ENCODE measurements at places on chromosomes 7 and 10. TPM values are rescaled to one million over a fixed set of nuclear protein-coding genes. Genes with fewer than 3 reads are reported as not detected.

DNA sequence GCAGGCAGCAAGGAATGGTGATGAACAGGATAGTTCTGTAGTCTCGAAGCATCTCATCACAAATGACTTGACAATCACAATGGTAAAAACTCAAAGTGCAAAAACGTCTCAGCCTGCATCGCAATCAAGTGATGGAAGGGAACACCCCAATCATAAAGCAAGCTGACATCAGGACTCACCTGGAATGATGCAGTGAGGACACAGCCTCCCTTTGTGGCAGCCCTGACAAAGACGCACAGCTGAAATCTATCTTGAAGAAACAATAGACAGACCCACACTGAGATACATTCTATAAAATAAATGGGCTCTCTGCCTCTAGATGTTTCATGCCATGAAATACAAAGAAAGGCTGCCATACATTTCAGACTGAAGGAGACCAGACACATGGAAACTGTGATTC lies 748.0 kb upstream of the IGFBP3 start:
- no peaks in the 10 kb centered on the region for H3K36me3 ChIP-seq
- no peaks in the 10 kb centered on the region for H3K4me1 ChIP-seq
- H3K27me3 ChIP-seq, result no peaks in the 10 kb centered on the region
- no peak for DNase-seq
- no peak overlapping the region for H3K27ac ChIP-seq

DMBT1 gene
- not detected for total RNA-seq

EVX1 gene
- not detected for total RNA-seq

GRCh38 chr7:26398756-26399509 lies 107.3 kb downstream of the SNX10 start:
- peak overlapping the region; percentile 86 for H3K27ac ChIP-seq
- H3K36me3 ChIP-seq, result no peaks in the 10 kb centered on the region
- H3K4me1 ChIP-seq, result no peaks in the 10 kb centered on the region
- H3K27me3 ChIP-seq, result no peaks in the 10 kb centered on the region
- H3K4me3 ChIP-seq, result peak overlapping the region; percentile 45

DNA sequence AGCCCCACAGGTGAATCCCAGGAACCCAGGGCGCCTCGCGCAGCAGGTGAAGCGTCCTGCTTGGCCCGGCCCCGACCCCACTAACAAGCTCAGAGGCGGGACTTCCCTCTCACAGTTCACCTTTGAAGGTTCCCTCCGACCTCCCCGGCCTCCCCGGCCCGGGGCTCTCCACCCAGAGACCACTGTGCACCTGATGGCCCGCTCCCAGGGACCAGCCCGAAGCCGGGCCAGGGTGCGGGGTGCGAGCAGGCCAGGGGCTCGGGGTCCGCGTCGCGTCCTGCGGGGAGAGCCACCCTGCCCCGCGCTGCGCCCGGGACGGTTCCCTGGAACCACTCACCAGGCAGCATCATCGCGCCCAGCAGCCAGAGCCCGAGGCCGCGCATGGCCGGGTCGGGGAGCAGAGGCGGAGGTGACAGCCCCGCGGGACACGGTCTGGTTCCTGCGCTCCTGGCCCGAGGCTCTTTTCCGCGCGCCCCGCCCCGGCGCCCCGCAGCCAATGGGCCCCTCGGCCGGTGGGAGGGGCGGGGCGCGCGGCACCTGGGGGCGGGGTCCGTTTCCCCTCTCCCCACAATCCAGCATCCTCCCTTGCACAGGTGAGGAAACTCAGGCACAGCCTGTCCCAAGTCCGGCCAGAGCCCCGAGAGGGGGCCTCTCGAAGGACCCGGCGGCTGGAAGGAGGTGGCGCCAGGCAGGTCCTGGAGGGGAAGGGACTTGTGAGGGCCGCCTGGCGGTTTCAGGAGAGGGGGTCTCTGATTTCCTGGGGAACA lies at the start of gene ADAM8:
Gene ADAM8, minus strand, starts transcription at position 434 of the 767 bp plus-strand sequence. Its CDS starts 51 bp downstream, at position 383.
- H3K27me3 ChIP-seq, result no peaks in the 10 kb centered on the region
- H3K4me1 ChIP-seq, result no peaks in the 10 kb centered on the region
- DNase-seq, result no peak
- H3K36me3 ChIP-seq, result no peaks in the 10 kb centered on the region
- H3K27ac ChIP-seq, result no peak within 1 kb of the TSS
- H3K4me3 ChIP-seq, result no peak within 1 kb of the TSS

DNA sequence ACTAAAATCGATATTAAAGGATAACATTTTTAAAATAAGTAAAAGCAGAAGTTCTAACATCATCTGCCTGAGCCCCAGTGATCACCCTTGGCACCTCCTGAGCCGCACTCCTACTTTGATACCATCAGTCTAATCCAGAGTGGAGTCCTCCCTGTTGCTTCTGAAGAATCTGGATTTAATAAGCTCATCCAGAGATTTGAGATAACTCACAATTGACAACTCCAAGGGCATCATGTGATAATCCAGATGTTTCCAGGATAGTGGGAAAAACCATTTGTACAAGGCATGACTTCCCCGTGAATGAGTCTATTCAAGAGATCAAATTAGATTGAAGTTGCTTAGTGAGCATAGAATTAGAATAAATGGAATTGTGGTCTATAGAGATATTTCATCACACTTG lies 475.8 kb upstream of the C7orf33 start:
- no peaks in the 10 kb centered on the region for H3K27me3 ChIP-seq
- H3K4me1 ChIP-seq, result no peaks in the 10 kb centered on the region
- no peak for DNase-seq
- H3K27ac ChIP-seq, result no peak overlapping the region
- H3K36me3 ChIP-seq, result no peaks in the 10 kb centered on the region

GRCh38 chr10:109956454-109957091 lies 33.3 kb upstream of the XPNPEP1 start:
- H3K4me3 ChIP-seq, result no peak overlapping the region
- H3K36me3 ChIP-seq, result no peaks in the 10 kb centered on the region
- no peaks in the 10 kb centered on the region for H3K4me1 ChIP-seq
- H3K27ac ChIP-seq, result no peak overlapping the region

HOXA6 gene
- 15.3 TPM for total RNA-seq

GRCh38 chr10:44468525-44468924 lies 83.6 kb upstream of the CXCL12 start:
- H3K27me3 ChIP-seq, result no peaks in the 10 kb centered on the region
- no peaks in the 10 kb centered on the region for H3K4me1 ChIP-seq
- no peak for DNase-seq
- no peak overlapping the region for H3K27ac ChIP-seq
- H3K4me3 ChIP-seq, result no peak overlapping the region

GRCh38 chr7:71925663-71926062 lies 486.5 kb downstream of the CALN1 start:
- H3K36me3 ChIP-seq, result no peaks in the 10 kb centered on the region
- no peak for DNase-seq
- no peak overlapping the region for H3K4me3 ChIP-seq

PSD gene
- 37.3 TPM for total RNA-seq

IFIT1B gene
- 1.1 TPM for total RNA-seq

- H3K27ac ChIP-seq, result peak overlapping the region; percentile 35
- no peak overlapping the region for H3K4me3 ChIP-seq
- DNase-seq, result peak; percentile 35
- no peaks in the 10 kb centered on the region for H3K4me1 ChIP-seq
These were observed 59.7 kb upstream of the RAB11FIP2 start for GRCh38 chr10:118106426-118106825.

GRCh38 chr7:47818796-47819606 lies 129.3 kb downstream of the PKD1L1 start:
- no peak overlapping the region for H3K4me3 ChIP-seq
- DNase-seq, result peak; percentile 79
- H3K4me1 ChIP-seq, result no peaks in the 10 kb centered on the region
- no peak overlapping the region for H3K27ac ChIP-seq
- H3K27me3 ChIP-seq, result no peaks in the 10 kb centered on the region

DNA sequence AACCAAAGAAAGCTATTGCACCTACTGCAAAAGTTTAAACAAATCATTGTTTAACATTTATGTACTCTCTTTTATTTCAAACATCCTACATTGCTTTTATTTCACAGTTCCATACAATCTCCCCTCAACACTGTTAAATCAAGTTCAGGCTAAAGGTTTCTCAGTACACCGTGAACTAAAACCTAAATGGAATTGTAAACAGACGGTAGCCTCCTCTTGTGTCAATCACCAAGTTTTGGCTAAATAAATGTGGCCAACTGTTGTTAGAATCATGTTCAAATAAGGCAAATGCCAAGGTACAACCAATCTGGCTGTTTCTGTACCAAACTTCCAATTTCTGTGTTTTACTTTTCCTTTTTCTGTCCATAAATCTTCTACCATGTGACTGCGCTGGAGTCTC lies 723.7 kb upstream of the LRRTM3 start:
- H3K4me3 ChIP-seq, result no peak overlapping the region
- no peak overlapping the region for H3K27ac ChIP-seq
- no peaks in the 10 kb centered on the region for H3K4me1 ChIP-seq
- H3K27me3 ChIP-seq, result no peaks in the 10 kb centered on the region
- no peak for DNase-seq
